ENCODE measurements at places on chromosomes 3 and 15.

DNA sequence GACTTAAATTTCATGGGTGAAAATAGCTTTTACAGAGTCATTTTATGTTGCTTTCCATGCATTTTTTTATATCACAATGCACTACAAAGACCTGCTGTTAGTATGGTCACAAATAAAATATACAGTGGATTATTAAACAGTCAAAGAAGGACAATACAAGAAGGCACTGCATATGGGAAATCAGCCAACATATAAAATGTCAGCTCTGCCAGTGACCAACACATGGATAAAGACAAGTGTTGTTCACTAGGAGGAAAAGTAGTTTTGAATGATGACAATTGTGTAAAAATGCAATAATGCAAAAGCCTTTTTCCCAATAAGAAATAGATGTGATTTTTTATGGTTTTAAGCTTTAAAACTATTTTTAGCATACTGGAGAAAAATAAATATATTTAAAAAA, 425.3 kb upstream of the CBLB start:
- no peak for DNase-seq

DNA sequence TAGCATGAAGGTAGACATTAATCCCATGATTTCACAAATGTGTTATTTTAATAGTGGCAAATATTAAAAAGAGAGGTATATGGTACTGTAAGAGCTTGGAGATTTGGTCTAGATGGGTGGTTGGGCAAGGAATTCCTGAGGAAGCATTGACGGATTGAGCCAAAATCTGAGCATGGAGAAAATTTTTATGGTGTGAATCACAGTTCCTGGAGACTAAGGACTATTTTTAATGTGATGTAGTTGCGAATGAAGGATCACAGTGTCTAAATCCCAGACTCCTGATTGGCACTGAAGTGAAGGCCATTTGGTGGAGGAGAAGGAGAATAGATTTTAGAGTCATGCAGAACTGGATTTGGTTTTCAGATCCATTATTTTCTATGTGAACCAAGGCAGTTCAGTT, 188.7 kb upstream of the FEZF2 start:
- no peak for DNase-seq

DNA sequence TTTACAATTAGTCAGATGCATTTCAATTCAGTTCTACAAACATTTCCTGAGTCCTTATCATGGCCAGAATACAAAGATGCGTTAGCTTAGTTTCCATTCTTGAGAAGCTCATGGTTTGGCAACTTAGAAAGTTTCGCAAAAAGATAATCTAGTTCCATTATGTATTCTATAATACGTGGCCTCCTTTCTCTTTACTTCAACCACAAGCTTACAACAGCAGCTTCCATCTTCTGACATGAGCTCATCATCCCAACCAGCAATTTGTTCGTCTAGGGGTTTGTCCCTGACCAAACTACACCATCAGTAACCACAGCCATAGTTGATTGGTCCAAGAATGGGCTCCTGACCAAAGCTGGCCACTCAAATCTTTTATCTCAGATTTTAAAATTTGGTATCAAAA, 267.6 kb upstream of the TBC1D5 start:
- no peak for DNase-seq

DNA sequence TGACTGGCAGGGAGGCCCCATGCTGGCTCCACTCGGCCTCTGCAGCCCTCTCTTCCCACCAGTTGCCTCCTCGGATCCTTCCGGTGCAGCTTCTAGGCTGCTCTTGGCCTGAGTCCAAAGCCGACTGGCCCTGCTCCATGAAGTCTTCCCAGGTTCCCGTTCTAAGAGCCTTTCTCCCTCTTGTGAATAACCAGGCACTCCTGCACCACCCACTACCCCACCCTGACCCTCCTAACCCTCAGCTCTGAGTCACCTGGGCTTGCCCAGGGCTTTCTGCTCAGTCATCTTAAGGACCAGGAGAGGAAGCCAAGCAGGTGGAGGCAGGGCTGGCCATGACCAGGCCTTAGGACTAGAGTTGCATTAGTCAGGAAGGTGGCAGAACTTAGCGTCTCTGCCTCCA, 28.1 kb upstream of the CNBP start:
- no peak for DNase-seq

- DNase-seq = no peak
These were observed 63.9 kb upstream of the TP63 start for GRCh38 chr3:189567322-189567721.

GRCh38 chr3:112775011-112775742, 71.5 kb downstream of the CD200R1L start:
- DNase-seq = no peak

- no peak for DNase-seq
These were observed 13.7 kb downstream of the C15orf39 start for GRCh38 chr15:75215107-75216004.

DNA sequence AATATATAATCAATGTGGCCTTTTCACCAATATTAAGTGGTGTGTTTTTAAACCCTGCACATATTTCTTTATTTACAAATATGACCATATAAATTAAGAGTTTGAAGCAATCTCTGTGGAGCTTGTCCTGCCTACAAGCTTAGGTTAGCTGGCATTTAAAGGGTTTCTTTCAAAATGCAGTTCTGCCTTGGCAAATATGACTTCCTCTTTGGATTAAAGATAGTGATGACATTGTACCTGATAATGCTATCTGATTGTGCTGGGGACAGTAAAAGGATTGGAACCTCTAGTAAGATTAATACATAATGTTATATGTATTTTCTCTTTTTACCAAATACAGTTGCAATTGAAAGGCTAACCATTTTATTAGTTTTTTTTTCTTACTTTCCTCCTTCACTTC, 249.1 kb downstream of the OTOL1 start:
- no peak for DNase-seq

GRCh38 chr3:61015859-61016258, 235.4 kb downstream of the FHIT start:
- DNase-seq = no peak

- no peak for DNase-seq
These were observed 191.1 kb downstream of the RSL24D1 start for GRCh38 chr15:55005679-55006078.

DNA sequence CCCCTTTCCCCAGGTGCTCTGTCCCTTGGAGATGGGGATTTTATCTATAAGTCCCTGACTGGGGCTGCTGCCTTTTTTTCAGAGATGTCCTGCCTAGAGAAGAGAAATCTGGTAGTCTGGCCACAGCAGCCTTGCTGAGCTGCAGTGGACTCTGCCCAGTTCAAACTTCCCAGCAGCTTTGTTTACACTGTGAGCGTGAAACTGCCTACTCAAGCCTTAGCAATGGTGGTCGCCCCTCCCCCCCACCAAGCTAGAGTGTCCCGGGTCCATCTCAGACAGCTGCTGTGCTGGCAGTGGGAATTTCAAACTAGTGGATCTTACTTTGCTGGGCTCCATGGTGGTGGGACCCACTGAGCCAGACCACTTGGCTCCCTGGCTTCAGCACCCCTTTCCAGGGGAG, 38.9 kb downstream of the TMEM266 start:
- DNase-seq = no peak

- DNase-seq = no peak
These were observed 41.7 kb upstream of the BLM start for GRCh38 chr15:90675464-90675863.

DNA sequence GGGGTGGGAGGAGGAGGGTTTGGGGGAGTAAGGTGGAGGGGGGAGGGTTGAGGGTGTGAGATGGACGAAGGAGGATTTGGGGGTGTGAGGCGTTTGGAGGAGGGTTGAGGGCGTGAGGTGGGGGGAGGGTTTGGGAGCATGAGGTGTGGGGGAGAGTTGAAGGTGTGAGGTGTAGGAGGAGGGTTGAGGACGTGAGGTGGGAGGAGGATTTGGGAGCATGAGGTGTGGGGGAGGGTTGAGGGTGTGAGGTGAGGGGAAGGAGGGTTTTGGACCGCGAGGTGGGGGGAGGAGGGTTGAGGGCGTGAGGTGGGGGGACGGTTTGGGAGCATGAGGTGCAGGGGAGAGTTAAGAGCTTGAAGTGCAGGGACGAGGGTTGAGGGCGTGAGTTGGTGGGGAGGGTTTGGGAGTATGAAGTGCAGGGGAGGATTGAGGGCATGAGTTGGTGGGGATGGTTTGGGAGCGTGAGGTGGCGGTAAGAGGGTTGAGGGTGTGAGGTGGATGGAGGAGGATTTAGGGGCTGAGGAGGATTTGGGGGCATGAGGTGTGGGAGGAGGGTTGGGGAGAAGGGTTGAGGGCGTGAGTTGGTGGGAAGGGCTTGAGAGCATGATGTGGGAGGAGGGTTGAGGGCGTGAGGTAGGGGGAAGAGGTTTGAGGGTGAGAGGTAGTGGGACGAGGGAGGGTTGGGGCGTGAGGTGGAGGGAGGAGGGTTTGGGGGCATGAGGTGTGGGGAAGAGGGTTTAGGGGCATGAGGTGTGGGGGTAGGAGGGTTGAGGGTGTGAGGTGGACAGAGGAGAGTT, 1.2 kb downstream of the MLF1 start:
- DNase-seq = no peak

Data from stimulated activated CD8-positive, alpha-beta memory T cell treated with anti-CD3 and anti-CD28 coated beads, Interleukin-4, amount 100 ng/mL, for 1 hour (primary cell).